Nephron progenitor cell (in vitro differentiated cells): ENCODE measurements at places on chromosomes 2 and 18.

DNA sequence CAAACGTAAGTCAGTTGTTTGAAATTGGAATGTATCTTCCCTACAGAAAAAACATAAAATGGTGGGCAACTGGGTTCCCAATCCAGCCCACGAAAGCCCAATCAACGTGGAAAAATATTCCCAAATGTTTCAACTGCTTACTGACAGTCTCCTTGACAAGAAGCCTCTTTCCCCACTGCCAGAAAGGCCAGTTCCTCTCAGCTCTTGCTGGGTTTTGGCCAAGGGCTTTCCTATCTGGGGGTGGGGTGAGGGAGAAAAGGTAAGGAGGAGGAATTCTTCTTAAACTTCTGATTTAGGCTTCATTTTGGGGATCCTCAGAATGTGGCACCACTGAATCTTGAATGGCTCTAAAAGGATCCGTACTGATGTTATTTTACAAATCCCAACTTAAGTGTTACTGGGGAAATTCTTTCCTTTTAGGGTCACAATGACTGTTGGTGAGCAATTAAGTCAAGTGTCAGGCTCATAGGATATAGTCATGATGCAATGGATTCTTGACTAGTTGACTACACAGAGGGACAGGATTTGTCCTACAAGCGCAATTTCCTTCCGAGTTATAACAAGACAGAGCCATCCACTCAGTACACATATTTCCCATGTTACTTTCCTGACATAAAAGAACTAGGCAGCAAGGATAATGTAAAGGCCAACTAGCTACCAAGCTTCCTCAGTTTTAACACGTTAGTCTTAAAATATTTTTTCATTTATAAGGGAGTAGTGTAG, 73.6 kb downstream of the SPRED2 start:
- DNase-seq: no peak

DNA sequence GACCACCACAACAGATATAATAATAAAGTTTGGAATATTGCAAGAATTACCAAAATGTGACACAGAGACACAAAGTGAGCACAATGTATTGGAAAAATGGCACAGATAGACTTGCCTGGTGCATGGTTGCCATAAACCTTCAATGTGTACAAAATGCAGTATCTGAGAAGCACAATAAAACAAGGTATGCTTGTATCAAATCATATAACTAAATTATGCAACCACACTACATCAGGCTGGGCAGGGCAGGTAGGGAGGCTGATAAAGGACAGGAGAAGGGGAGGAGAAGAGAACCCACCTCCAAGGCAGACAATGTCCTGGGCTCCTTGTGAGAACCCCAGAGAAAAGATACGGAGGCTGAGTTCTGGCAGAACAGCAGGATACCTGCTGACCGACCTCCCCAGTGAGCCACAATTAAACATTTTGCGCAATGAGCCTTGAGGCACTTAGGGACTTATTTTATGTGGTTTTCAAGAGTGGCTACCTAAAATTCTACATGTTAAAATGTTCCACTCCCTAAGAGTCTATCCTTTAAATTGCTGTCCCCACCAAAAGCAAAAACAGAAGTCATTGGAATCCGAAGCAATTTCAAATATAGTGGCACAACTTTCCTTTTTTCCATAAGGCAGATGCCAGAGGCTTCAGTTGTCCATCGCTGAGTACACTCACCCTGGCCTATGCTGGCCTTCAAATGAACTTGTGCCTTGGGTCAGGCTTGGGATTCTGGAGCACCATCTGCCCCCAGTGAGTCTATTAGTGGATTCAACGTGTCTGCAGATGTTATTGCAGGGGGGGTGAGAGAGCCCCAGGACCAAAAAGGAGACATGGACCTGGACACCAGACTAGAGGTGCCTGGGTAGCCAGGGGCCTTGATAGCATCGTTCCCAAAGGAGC, 16.8 kb downstream of the WDFY1 start:
- no peak for DNase-seq

GRCh38 chr18:46302528-46303485, 198.6 kb downstream of the HAUS1 start:
- no peak for DNase-seq

DNA sequence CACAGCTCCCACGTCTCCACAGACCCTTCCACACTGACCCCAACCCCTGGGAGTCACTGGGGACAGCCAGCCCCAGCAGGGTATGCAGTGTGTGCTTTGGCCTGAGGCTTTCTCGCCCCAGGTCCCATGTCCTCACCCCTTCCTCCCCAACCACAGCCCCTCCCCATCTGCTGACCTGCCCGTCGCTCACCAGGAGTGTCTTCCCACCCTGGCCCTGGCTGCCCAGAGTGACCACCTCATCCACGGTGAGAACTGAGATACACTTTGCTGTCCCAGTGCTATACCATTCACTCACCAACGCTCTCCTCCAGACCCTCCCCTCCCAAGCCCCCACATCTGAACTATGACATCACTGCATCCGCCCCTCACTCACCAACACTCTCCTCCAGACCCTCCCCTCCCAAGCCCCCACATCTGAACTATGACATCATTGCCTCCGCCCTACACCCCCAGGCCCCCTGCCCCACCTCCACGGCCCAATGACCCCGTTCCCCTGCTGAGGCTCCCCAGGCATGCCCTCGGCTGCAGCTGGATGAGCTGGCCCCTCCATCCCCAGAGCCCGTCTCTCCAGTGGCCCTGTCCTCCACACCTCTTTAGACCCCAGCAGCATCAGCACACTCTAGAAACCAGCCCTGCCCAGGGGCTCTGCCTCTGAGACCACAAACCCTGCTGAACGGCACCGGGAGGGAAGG, 55.2 kb downstream of the ANKMY1 start:
- DNase-seq: no peak

- DNase-seq: peak; percentile 57
Measured at GRCh38 chr2:90069290-90069894, 1377.9 kb downstream of the RPIA start.
